Activated naive CD8-positive, alpha-beta T cell treated with anti-CD3 and anti-CD28 coated beads for 36 hours (primary cell): ENCODE measurements at places on chromosomes 12 and 14. TPM values are rescaled to one million over a fixed set of nuclear protein-coding genes. Genes with fewer than 3 reads are reported as not detected.

OAS3 gene
- total RNA-seq: 39.8 TPM

MRPL42 gene
- total RNA-seq: 92.4 TPM

C12orf75 gene
- 57.5 TPM for total RNA-seq

NAV3 gene
- not detected for total RNA-seq

TEX52 gene
- total RNA-seq: not detected

SLCO1B1 gene
- not detected for total RNA-seq

GRCh38 chr14:95183532-95184412, 26.4 kb upstream of the DICER1 start:
- no peak for DNase-seq

- no peak for DNase-seq
Observed at GRCh38 chr14:94227029-94227428, 52.9 kb downstream of the PPP4R4 start.

- no peak for DNase-seq
Observed at GRCh38 chr12:132502882-132503193, 12.9 kb downstream of the FBRSL1 start.

- no peak for DNase-seq
Observed at GRCh38 chr14:105337966-105338741, 23.6 kb downstream of the PACS2 start.

- no peak for DNase-seq
Observed at GRCh38 chr12:14930299-14930698, 8.0 kb downstream of the ERP27 start.
